ENCODE measurements at places on chromosomes 12 and 14.

GRCh38 chr14:94638339-94638738 is 26.1 kb downstream of the SERPINA3 start:
- no peak for DNase-seq

GRCh38 chr14:59484639-59485175 is 390 bp downstream of the JKAMP start:
- no peak for DNase-seq

- DNase-seq, result no peak
These were observed 335 bp downstream of the GCN1 start for GRCh38 chr12:120194226-120194533.

GRCh38 chr12:13146336-13146938 is 43.0 kb upstream of the GSG1 start:
- no peak for DNase-seq

GRCh38 chr12:16857456-16857923 is 251.5 kb upstream of the LMO3 start:
- DNase-seq, result no peak

- DNase-seq, result no peak
These were observed 15.0 kb upstream of the PIP4K2C start for GRCh38 chr12:57575771-57576612.

- DNase-seq, result no peak
These were observed 6.1 kb downstream of the ERGIC2 start for GRCh38 chr12:29374913-29375312.

DNA sequence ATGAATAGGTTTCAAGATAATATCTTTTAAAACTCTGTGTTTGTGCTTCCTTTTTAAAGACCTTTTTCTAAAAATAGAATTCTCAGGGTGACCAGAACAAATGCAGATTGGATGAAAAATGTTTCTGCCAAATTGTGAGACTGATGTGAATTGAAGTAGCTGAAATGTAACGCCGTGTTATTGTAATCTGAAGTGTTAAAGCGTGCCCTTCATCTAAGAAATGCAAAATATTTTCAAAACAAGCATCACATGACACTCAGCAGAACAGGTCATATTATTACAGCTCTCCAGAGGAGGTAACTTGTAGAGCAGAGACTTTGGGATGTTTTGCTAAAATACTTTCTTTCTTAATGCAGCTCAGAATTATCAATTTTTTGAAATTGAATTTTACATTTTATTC is 90.0 kb upstream of the PLEKHA5 start:
- DNase-seq, result no peak

GRCh38 chr12:100555722-100556121 is 17.8 kb upstream of the GAS2L3 start:
- DNase-seq, result no peak

DNA sequence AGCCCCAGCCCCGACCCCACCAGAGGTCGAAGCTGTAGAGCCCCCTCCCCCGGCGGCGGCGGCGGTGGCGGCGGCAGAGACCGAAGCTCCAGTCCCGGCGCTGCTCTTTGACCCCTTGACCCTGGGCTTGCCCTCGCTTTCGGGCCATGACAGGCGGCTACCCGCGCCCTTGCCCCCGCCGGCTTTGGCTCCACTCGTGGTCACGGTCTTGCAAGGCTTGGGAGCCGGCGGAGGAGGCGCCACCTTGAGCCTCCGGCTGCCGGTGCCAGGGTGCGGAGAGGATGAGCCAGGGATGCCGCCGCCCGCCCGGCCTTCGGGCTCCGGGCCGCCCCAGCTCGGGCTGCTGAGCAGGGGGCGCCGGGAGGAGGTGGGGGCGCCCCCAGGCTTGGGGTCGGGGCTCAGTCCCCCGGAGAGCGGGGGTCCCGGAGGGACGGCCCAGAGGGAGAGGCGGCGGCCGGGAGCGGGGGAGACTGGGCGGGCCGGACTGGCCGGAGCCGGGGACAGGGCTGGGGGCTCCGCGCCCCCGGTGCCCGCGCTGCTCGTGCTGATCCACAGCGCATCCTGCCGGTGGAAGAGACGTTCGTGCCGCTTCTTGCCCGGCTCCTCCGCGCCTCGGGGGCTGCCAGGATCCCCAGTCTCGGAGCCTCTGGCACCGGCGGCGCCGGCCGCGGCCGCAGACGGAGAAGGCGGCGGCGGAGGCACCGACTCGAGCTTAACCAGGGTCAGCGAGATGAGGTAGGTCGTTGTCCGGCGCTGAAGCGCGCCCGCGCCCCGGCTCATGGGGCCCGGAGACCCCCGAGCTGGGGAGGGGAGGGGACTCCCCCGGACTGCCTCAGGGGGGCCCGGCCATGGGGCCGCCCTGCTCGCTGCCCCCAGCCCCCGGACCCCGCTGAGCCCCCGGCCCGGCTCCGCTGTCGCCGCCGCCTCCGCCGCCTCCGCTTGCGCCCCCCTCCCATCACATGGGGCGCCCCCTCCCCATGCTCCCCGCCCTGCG is 778 bp downstream of the AGAP2 start:
- DNase-seq, result no peak
